ENCODE measurements at places on chromosomes 3 and 15.
A peak's percentile ranks its signal among the peaks of the same experiment; 100 is the strongest.

DNA sequence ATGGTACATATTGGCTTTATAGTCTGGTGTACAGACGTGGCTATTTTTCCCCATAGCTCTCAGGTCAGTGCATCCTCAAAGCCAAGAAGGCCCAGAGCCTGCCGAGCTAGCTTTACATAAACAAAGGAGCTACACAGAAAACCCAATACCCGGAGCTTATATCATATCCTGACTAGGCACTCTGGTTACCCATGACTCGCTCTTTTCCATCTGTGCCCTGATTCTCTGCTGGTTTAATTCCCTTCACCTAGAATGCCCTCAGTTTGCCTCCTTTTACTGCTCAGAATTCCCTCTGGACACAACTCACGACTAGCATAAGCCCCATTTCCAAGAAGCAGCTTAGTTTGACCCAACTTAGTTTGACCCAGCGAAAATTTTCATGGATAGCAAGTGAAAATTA is 110.8 kb downstream of the TIGIT start:
- DNase-seq: no peak

- DNase-seq: no peak
Measured at GRCh38 chr3:94118390-94118789, 55.5 kb downstream of the NSUN3 start.

GRCh38 chr3:73212683-73213082 is 151.2 kb downstream of the EBLN2 start:
- DNase-seq: no peak

GRCh38 chr15:86837294-86838061 is 757.8 kb downstream of the AGBL1 start:
- no peak for DNase-seq

GRCh38 chr15:62900071-62900802 is 142.3 kb upstream of the TPM1 start:
- no peak for DNase-seq

DNA sequence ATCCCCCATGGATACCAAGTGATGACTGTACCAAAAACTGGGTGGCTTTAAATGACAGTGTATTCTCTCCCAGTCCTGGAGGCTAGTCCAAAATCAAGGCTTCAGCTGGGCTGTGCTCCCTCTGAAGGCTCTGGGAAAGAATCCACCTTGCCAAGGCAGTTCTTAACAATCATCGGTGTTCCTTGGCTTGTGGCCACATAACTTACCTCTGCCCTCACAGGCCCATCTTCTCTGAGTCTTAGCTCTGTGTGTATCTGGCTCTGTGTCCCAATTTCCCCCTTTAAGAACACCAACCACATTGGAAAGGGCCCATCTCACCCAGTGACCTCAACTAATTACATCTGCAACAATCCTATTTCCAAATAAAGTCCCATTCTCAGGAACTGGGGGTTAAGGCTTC is 503.0 kb upstream of the PROK2 start:
- no peak for DNase-seq

GRCh38 chr15:90177012-90177411 is 24.1 kb upstream of the SEMA4B start:
- DNase-seq: no peak

- no peak for DNase-seq
Measured at GRCh38 chr3:183254487-183255347, 1.7 kb downstream of the B3GNT5 start.

GRCh38 chr3:134311693-134312071 is 61.0 kb upstream of the RYK start:
- no peak for DNase-seq

DNA sequence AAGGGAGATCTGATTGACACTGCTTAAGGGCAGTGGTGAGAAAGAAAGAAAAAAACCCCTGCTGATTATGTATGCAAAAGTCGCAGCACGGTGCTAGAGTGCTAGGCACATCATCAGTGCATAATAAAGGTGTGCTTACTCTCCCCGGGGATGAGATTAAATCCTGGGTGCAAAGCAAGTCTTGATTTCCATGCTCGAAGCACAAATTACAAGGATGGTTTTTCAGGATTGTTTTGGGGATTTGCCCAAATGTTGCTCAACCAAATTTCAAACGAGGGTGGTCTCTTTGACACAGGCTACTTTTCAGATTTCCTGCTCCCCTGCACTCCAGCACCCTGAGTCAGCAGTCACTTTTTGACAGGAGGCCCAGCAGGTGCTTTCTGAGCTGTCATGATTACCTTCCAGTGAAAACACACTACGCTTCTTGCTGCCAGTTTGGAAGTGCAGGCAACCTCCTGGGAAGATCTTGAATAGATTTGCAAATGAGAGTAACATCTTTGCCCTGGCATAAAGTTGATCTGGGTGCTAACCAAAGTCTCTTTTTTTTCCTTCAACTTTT is 167.5 kb upstream of the TRIM42 start:
- no peak for DNase-seq

- peak; percentile 37 for DNase-seq
Measured at GRCh38 chr3:43894176-43895049, 203.7 kb downstream of the ABHD5 start.

DNA sequence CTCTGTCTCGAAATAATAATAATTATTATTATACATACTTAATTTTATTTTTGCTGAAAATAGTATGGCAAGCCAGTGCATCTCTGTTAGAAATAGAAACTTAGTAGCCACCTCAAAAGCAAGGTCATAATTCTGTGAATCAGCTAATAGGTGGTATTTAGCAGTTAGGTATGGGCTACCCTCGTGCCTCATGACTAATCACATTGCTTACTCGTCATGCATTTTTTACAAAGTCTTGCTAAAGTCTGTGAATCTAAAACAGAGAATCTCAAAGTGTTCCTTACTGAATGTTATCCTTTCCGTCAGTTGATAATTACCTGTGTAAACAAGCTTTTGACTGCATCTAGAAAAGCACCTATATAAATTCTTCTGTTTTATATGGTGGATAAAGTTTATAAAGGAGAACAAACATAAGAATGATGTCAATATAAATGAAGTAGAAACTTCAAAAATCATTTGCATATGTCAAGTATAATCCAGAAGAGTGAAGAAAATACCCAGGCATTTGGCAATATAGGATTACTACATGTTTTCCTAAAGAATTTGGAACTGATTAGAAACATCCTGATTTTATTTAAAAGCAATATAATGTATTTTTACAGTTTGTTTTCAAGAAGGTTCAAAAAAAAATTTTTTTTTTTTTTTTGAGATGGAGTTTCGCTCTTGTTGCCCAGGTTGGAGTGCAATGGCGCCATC is 6.2 kb downstream of the PPARG start:
- no peak for DNase-seq

DNA sequence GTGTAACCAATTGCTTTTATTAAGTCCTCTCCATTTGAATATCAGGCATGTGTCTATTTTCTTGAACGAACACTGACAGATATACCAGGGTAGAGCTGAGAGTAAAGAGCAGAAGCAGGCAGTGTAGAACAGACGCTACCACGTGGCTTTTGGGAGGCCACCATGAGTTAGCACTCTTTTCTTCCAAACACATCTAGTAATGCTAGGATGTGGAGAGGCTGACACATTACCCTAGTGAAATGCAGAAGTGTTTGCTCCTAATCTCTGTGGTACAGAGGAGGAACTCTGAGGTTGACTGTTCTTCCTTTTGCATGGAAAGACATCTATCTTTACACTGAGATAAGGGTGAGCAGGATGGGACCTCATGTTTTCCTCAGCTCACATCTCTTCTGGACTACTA is 216.3 kb downstream of the SATB1 start:
- DNase-seq: no peak

DNA sequence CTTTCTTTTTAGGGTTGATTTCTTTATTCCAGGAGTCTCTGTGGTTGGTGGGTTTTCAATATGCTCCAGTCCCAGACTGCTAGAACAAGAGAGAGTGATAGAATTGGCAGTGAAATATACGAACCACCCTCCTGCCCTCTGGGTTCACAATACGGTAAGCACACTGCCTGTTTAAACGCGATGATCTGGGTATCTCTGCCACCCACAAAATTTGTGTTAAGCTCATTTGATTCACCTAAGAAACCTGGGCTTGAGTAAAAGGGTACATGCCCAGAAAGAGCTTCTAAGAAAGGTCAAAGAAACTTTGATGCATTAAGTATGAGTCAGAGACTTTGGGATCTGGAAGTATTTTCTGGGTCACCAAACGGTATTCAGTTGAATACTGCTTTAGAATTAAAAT is 29.8 kb downstream of the OXNAD1 start:
- no peak for DNase-seq

- no peak for DNase-seq
Measured at GRCh38 chr15:69265347-69265955, 33.3 kb upstream of the PAQR5 start.

- DNase-seq: no peak
Measured at GRCh38 chr15:46174122-46174521, 539.3 kb downstream of the SQOR start.

GRCh38 chr3:69865925-69866679 is 126.8 kb downstream of the MITF start:
- no peak for DNase-seq

- no peak for DNase-seq
Measured at GRCh38 chr15:26157081-26157480, 294.0 kb upstream of the ATP10A start.

GRCh38 chr3:58010562-58010961 is 2.3 kb downstream of the FLNB start:
- DNase-seq: no peak

GRCh38 chr3:31981206-31982181 is at the start of the genes OSBPL10 and ZNF860:
Gene OSBPL10 (minus strand): TSS chr3:31981262. CDS start chr3:31981179, 83 bp downstream.
Gene ZNF860 (plus strand): TSS chr3:31981750. CDS start chr3:31989080, 7,330 bp downstream.
- DNase-seq: peak; percentile 33

Data from activated naive CD4-positive, alpha-beta T cell treated with anti-CD3 and anti-CD28 coated beads, Interleukin-2, amount 50 U/mL, for 72 hours (primary cell).